ENCODE measurements at places on chromosomes 11 and 22. TPM values are rescaled to one million over a fixed set of nuclear protein-coding genes. Genes with fewer than 3 reads are reported as not detected.

Gene PRG3
- total RNA-seq: not detected

DNA sequence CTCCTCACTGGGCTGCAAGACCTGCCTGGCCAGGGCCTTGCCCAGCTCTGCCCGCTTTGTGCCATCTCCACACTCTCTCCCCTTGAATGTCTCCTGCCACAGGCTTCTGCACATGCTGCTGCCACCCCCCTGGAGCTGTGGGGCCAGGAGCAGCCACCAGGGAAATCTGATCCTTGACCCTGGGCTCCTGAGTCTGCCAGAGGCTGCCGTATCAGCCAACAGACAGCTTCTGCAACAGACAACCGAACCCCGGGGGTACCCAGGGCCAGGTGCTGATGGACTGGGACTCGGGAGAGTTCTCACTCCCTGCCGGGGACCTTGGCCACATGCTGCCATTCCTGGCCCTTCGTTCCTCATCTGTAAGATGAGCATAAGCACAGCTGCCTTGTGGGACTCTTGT, 3.3 kb upstream of the PPARA start:
- no peak for DNase-seq

GRCh38 chr11:5992604-5993251, 5.9 kb upstream of the OR52L1 start:
- no peak for DNase-seq

- no peak for DNase-seq
These were observed 1.3 kb upstream of the SLC3A2 start for GRCh38 chr11:62879235-62879978.

GRCh38 chr22:41857155-41857859, 24.4 kb downstream of the SREBF2 start:
- peak; percentile 65 for DNase-seq

- no peak for DNase-seq
These were observed 37.4 kb downstream of the CSRP3 start for GRCh38 chr11:19164230-19164855.

GRCh38 chr22:45483918-45484499, 18.7 kb upstream of the FBLN1 start:
- DNase-seq: no peak

DNA sequence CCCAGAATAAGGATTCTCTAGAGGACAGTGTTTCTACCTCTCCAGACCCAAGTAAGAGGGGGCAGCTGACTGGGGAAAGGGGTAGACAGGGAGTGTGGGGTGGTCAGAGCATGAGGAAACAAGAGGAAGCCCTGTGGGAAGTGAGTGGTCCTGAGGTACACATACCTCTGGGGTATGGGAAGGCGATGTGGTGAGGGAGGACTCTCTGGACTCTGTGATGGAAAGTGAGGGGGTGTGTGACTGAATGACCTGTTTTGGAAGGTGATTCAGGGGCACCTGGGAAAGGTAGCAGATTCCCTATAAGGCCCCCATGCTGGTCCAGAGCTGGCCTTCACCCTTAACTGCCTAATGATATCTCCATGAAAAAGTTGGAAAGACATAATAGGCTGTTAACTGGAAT, 80.1 kb downstream of the DEPDC5 start:
- no peak for DNase-seq

DNA sequence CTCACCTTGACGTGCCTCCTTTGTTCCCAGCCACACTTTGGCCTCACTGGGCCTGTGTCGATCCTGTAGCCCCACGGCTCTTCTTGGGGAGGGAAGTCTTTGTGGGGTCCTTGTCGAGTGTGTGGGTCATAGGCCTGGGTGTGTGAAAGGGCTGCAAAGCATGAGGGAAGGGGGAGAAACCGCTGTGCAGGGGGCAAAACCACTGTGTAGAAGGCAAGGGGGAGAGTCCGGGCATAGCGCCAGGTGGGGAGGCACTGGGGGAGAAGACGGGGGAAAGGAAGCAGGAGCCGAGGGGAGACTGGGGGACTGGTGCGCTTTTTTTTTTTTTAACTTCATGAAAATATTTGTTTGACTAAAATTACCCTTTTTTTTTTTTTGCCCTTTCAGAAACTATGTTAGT, 65.1 kb upstream of the RASD2 start:
- DNase-seq: no peak

DNA sequence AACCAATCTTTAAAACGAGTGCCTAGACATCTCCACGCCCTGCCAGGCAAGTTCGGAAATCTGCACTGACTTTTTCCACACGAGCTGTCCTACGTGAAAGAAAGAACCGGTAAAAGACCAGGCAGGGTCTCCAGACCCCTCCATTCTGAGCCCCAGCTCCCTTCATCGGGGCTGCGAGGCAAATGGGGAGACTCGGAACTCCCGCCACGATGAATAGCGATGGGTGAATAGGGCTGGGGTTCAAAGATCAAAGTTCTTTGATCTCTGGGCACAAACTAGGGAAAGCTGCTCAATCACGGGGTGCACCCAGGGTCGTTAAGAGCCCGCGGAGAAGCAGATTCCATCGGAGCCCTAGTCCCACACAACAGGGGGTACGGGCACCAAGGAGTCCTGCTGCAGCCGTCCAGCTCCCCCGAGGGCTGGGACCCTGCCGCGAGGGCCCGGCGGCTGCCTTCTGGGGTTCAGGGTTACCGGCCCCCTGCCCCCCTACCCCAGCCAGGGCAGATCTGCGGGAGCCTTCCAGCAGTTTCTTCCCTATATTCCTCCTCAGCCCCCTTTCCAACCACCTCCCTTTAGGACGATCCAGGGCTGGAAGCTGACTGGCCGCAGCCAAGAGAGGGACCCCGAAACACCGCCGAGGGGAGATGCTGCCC, 1.1 kb downstream of the LRP4 start:
- DNase-seq: peak; percentile 63

Gene MYRF
- 8.8 TPM for total RNA-seq

DNA sequence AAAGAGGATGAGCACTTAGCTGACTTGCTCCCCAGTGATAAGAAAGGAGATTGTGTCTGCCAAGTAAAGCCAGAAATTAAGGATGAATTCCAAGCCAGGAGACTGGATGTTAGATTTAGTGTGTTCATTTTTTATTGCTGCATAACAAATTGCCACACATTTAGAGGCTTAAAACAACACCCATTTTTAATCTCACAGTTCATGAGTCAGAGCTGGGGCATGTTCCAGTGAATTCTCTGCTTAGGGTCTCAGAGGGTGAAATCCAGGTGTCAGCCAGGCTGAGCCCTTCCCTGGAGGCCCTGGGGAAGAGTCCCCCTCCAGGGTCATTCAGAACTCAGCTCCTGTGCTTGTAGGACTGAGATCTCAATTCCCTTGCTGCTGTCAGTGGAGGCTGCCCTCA, 352.8 kb downstream of the BUD13 start:
- DNase-seq: no peak

Gene OR4C5
- not detected for total RNA-seq

DNA sequence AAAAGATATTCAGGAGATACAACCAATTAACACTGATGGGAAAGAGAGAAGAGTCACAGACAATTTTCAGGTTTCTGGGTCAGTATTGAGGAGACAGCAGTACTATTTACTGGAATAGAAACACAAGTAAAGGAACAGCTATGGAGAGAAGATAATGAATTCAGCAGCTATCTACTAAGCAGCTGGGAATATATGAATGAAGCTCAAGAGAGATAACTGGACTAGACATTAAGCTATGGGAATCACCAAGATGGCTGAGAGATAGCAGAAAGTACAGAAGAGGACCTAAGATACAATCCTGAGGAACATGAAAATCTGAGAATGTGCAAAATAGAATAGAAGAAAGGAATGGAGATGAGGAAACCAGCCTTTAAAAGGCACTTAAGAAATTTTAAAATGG, 15.9 kb downstream of the ALG9 start:
- DNase-seq: no peak

Gene MYOD1
- not detected for total RNA-seq

Gene HMOX1
- 50.3 TPM for total RNA-seq

Gene VWA5A
- 62.5 TPM for total RNA-seq

Gene APOBEC3A
- total RNA-seq: 1.4 TPM

- DNase-seq: no peak
These were observed 33.4 kb downstream of the PGR start for GRCh38 chr11:101096036-101096704.

DNA sequence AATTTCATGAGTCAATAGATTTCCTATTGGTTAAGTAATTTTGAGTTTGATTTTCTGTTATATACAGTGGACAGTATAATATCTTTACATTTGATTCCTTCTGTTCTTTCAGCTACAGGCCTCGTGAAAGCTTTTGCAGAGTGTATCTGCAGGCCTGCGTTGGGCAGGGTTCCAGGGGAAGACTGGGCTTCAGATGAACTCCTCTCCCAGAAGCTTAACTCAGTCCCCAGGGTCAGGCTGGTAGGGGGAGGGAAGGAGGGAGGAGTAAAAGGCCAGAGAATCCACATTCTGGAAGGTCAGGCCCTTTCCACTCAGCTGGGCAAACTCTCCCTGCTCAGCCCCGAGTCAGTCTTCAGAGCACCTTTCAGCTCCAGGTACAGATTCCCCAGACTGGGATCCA, 100.4 kb upstream of the NECTIN1 start:
- DNase-seq: no peak

DNA sequence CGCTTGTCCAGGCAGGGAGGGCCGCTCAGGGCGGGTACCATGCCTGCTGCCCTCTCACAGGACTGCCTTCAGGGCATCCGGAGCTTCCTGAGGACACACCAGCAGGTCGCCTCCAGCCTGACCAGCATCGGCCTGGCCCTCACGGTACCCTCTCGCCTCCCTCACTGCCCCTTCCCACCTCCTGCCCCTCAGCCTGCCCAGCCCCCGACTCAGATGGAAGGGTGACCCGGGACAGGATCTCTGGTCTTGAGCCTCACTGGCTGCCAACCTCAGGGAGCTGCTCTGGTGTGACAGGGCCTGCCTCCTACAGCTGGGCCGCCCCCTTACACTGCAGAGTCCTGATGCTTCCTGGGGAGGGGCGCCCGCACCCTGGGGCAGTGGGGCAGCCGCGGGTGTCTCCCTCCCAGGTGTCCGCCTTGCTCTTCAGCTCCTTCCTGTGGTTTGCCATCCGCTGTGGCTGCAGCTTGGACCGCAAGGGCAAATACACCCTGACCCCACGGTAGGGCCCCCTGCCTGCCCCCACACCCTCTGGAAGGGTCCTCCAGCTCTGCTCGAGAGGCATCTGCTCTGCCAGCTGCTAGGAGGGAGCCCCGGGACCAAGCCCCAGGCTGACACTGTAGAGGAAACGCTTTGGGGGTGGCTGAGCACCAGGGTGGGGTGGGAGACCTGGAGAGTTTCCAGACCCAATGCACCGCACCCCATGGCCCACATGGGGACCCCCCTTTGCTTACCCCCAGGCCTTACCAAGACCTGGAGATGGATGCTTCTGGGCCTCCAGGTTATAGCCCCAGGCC, 14.6 kb downstream of the TSPAN32 start:
- DNase-seq: no peak

DNA sequence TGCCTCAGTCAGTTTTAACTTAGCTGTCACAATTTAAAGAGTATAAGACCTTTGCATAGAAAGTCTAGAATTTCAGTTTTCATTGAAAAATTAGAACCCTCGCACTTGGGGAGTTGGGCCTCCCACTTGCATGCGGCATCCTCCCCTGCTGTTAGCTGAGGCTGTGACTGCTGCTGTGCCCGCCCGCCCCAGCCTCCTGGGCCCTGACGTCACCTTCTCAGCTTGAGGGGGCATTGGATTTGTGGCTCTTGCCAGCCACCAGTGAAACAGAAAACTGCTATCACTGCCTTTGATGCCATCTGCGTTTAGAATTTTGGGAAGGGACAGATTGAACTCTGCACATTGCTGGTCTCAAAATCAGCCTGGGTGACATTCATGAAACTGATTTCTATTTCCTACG, 108.7 kb downstream of the CTTN start:
- DNase-seq: no peak

DNA sequence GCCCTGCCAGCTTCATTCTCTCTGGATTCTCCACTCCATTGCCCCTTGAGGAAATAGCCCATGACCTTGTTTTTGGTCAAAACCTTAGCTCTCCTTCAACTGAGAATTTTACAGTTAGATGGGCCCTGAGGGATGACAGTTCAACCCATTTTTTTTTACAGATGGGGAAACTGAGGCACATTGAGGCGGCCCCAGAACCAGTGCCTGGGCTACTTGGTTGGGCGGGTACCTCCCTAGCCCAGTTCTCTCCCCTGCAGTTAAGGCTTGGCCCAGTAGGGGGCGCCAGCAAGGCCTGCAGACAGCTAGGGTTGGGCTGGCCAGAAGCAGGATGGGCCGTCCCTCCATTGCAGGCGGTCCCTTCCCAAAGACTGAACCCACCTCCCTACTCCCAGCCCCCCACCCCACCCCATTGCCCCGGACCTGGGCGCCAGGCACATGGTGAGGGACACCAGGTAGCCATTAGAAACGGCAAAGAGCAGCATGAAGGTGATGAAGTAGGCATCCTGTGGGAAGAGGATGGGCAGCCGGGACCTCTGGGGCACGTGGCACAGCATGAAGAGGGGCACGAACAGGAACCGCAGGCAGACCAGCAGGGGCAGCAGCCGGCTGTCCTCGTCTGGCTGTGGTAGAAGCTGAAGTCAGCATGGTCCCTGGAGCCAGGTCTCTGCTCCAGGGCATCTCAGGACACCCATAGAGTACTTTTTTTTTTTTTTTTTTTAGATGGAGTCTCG, 7.6 kb downstream of the SLC29A2 start:
- DNase-seq: peak; percentile 80

GRCh38 chr11:45045683-45046471, 95.2 kb upstream of the TP53I11 start:
- DNase-seq: no peak

Gene RAB36
- total RNA-seq: 2.3 TPM

- no peak for DNase-seq
These were observed 249.1 kb downstream of the FAT3 start for GRCh38 chr11:92473736-92474135.

GRCh38 chr22:19880786-19881569, 26.3 kb upstream of the GNB1L start:
- DNase-seq: peak; percentile 22

DNA sequence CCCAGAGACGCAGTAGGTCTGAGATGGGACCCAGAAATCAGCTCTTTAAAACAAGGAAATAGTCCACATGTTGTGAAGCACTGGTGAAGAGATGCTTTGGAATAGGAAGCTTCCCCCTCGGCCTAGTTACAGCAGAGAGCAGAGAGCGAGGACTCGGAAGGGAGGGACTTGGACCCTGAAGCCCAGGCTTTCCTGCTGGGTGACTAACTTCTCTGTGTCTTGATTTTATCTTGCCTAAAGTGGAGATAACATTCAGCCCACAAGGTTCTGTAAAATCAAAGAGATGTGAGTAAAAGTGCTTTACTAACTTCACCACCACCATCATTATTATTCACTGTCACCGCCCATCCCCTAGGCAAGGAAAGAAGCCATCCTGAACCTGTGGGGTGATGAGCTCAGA, 58.4 kb downstream of the THAP12 start:
- no peak for DNase-seq

GRCh38 chr11:44716256-44716655, 10.5 kb upstream of the TSPAN18 start:
- DNase-seq: no peak
